Osteocyte (in vitro differentiated cells): ENCODE measurements at places on chromosomes 4 and X. TPM values are rescaled to one million over a fixed set of nuclear protein-coding genes. Genes with fewer than 3 reads are reported as not detected.

- no peak overlapping the region for H3K4me3 ChIP-seq
- no peaks in the 10 kb centered on the region for H3K27me3 ChIP-seq
- H3K36me3 ChIP-seq: no peaks in the 10 kb centered on the region
These were observed 17.0 kb downstream of the CA5B start for GRCh38 chrX:15755091-15755490.

- peaks cover 35% of the 10 kb centered on the region for H3K4me1 ChIP-seq
- peaks cover 27% of the 10 kb centered on the region for H3K36me3 ChIP-seq
- H3K27ac ChIP-seq: no peak overlapping the region
- no peak for DNase-seq
- H3K27me3 ChIP-seq: no peaks in the 10 kb centered on the region
These were observed 82.4 kb upstream of the TFDP3 start for GRCh38 chrX:133300591-133300990.

GRCh38 chrX:48754238-48754637 lies 7.3 kb upstream of the GLOD5 start:
- H3K36me3 ChIP-seq: no peaks in the 10 kb centered on the region
- H3K27me3 ChIP-seq: peaks cover 5% of the 10 kb centered on the region
- no peak overlapping the region for H3K27ac ChIP-seq
- no peak for DNase-seq
- no peak overlapping the region for H3K4me3 ChIP-seq

- H3K27ac ChIP-seq: no peak overlapping the region
- no peak for DNase-seq
- H3K4me3 ChIP-seq: no peak overlapping the region
- no peaks in the 10 kb centered on the region for H3K27me3 ChIP-seq
- peaks cover 6% of the 10 kb centered on the region for H3K4me1 ChIP-seq
These were observed 13.8 kb upstream of the MXD4 start for GRCh38 chr4:2275546-2276251.

- H3K27ac ChIP-seq: no peak overlapping the region
- H3K27me3 ChIP-seq: no peaks in the 10 kb centered on the region
- no peak for DNase-seq
These were observed 609.3 kb downstream of the IL1RAPL1 start for GRCh38 chrX:29196501-29196900.

DNA sequence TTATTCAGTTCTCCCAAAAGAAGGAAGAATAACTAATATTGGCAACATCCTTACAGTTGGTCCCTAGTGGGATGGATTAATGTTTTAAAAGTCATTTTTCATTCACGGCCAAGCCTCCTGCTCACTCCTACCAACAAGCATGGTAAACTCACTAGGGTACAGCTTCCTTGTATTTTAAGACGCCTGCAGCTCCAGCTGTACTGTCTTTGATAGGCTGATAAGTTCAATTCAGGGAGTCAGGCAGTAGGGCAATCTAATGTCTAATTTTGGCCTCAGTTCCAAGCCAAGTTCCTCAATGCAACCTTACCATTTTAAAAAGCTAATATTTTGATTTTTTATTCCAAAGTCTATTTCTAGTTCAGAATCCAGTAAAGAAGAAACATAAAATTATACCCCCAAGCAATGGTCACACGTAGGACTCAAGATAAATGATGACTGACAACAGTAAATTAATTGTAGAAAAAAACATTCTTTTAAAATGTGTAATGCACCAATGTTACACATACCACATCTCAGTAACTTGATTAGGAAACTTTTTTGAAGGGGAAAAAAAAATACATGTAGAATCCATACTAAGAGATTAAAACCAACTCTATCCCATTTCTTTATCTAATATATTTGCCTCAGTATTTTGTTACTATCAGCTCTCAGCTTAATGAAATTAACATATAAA lies 9.3 kb downstream of the LCORL start:
- no peak overlapping the region for H3K27ac ChIP-seq
- peaks cover 36% of the 10 kb centered on the region for H3K4me1 ChIP-seq
- no peaks in the 10 kb centered on the region for H3K36me3 ChIP-seq
- DNase-seq: no peak

DNA sequence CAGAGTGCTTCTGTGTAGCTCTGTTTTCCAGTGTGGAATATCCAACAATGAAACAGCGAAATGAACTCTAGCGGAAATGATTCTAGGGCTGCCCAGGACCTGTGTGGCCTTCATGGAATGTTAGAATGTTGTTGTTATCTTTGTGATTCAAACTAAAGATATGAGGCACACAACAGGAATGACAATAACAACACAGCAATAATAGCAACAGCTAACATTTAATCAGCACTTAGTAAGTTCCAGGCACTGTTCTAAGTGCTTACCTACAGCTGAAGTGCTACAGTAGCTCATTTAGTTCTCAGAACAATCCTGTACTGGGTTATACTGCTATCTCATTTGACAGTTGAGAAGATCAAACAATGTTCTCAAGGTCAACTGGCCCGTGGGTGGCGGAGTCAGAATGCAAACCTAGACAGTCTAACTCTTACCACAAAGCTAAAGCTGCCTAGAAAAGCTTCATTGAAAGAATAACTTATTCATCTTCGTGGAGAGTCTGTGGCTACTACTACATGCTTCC lies 63.7 kb downstream of the MAML3 start:
- no peaks in the 10 kb centered on the region for H3K36me3 ChIP-seq
- DNase-seq: no peak
- no peaks in the 10 kb centered on the region for H3K27me3 ChIP-seq
- H3K4me3 ChIP-seq: no peak overlapping the region
- H3K27ac ChIP-seq: no peak overlapping the region

- no peaks in the 10 kb centered on the region for H3K4me1 ChIP-seq
- DNase-seq: no peak
- H3K36me3 ChIP-seq: no peaks in the 10 kb centered on the region
These were observed 963.1 kb downstream of the RPA4 start for GRCh38 chrX:97846718-97847237.

- peaks cover 26% of the 10 kb centered on the region for H3K4me1 ChIP-seq
- H3K27ac ChIP-seq: no peak overlapping the region
- no peaks in the 10 kb centered on the region for H3K36me3 ChIP-seq
- no peak for DNase-seq
- H3K27me3 ChIP-seq: peaks cover 76% of the 10 kb centered on the region
These were observed 3.4 kb downstream of the GRID2 start for GRCh38 chr4:92307181-92307580.

DNA sequence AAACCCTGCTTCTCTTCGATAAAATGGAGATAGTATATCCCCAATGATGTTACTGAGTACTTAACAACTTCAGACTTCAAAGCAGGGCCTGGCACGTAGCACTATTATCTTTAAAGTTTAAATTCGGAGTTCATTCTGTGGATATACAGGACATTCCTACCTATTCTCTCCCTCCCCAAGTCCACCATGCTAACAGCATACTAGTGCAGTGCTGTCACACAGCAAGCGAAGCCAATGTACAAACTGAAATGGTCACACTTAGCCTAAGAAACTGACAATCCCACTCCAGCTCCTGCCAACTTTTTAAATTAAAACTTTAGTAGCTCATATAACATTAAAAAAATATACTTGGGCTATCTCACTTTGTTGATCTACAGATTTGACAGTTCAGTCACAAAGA lies 1.2 kb upstream of the DNAJB14 start:
- H3K36me3 ChIP-seq: peaks cover 15% of the 10 kb centered on the region
- no peaks in the 10 kb centered on the region for H3K27me3 ChIP-seq
- peaks cover 43% of the 10 kb centered on the region for H3K4me1 ChIP-seq

DNA sequence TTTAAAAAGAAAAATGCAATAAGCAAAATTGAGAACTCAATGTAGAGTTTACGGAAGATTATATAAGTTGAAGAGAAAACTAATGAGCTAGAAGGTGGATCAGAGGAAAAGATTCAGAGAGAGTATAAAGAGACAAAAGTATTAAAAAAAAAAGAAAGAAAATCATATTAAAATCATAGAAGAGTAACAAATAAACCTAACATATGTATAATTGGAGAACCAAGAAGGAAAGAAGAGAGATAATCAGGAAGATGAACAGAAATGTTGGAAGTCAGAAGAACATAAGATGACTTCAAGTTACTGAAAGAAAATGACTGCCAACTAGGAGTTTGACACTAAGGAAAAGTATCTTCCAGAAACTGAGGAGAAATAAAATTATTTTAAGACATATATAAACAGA lies 34.3 kb upstream of the ANTXR2 start:
- no peaks in the 10 kb centered on the region for H3K4me1 ChIP-seq
- peaks cover 34% of the 10 kb centered on the region for H3K27me3 ChIP-seq
- no peak overlapping the region for H3K4me3 ChIP-seq
- H3K27ac ChIP-seq: no peak overlapping the region
- DNase-seq: no peak
- peaks cover 7% of the 10 kb centered on the region for H3K36me3 ChIP-seq

GRCh38 chrX:23993012-23993633 lies 33.9 kb downstream of the KLHL15 start:
- no peaks in the 10 kb centered on the region for H3K27me3 ChIP-seq
- no peak for DNase-seq
- H3K4me1 ChIP-seq: peaks cover 2% of the 10 kb centered on the region
- H3K4me3 ChIP-seq: no peak overlapping the region
- no peak overlapping the region for H3K27ac ChIP-seq

GRCh38 chr4:113356453-113356852 lies 307.0 kb downstream of the ANK2 start:
- peaks cover 8% of the 10 kb centered on the region for H3K4me1 ChIP-seq
- no peak overlapping the region for H3K4me3 ChIP-seq
- DNase-seq: no peak
- H3K27ac ChIP-seq: no peak overlapping the region
- H3K36me3 ChIP-seq: peaks cover 3% of the 10 kb centered on the region
- no peaks in the 10 kb centered on the region for H3K27me3 ChIP-seq

- H3K27me3 ChIP-seq: no peaks in the 10 kb centered on the region
- peaks cover 8% of the 10 kb centered on the region for H3K4me1 ChIP-seq
- no peak for DNase-seq
- H3K4me3 ChIP-seq: no peak overlapping the region
These were observed 58.1 kb downstream of the SLC30A9 start for GRCh38 chr4:42048394-42048793.

DNA sequence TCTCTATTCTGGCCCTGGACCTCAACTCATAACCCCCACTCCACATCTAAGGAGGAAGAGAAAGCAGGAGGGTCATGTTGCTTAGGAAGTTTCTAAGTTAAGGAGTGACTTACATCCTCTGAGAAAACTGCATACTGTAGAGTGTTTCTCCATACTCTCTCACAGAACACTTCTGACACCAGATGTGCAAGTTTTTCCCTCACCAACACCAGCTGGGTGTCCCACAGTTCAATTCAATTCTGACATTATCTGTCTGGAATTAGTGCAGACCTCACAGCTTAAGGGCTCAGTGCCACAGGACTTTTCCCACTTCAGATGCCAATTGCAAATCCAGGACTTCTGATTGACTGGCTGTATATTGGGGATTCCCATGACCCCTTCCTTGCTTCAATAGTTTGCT lies 89.0 kb upstream of the SFRP2 start:
- H3K27ac ChIP-seq: no peak overlapping the region
- H3K27me3 ChIP-seq: peaks cover 11% of the 10 kb centered on the region
- H3K4me3 ChIP-seq: no peak overlapping the region
- H3K4me1 ChIP-seq: no peaks in the 10 kb centered on the region
- no peaks in the 10 kb centered on the region for H3K36me3 ChIP-seq

DNA sequence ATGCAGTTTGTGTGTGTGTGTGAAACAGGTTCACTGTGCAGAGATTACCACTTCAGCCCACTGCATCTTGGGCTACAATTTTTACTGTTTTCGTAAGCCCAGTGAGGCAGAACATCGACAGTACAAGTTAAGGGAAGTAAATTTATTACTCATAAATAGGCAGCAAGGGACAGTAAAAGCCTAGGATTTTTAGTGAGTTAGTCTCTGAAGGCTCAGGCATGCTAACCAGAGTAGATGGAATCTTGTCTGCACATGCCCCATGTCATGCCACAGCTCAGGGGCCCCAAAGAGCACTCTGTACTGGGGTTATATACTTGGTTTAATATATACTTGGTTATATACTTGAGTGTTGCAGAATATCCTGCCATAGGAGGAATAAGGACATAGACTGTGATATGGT lies 825.7 kb downstream of the TECRL start:
- H3K36me3 ChIP-seq: no peaks in the 10 kb centered on the region
- H3K4me3 ChIP-seq: no peak overlapping the region
- no peak for DNase-seq
- H3K27ac ChIP-seq: no peak overlapping the region
- H3K4me1 ChIP-seq: no peaks in the 10 kb centered on the region
- H3K27me3 ChIP-seq: no peaks in the 10 kb centered on the region

GRCh38 chr4:76305971-76306881 lies at the start of gene STBD1:
STBD1 (plus strand) TSS chr4:76306733; CDS start chr4:76306770, 37 bp downstream.
- H3K4me1 ChIP-seq: peaks cover 23% of the 10 kb centered on the region
- peak within 1 kb of the TSS; percentile 87 for H3K4me3 ChIP-seq
- peak within 1 kb of the TSS; percentile 89 for H3K27ac ChIP-seq
- DNase-seq: peak; percentile 89
- no peaks in the 10 kb centered on the region for H3K27me3 ChIP-seq

- H3K27ac ChIP-seq: no peak overlapping the region
- no peak for DNase-seq
- H3K4me1 ChIP-seq: no peaks in the 10 kb centered on the region
- H3K4me3 ChIP-seq: no peak overlapping the region
These were observed 253.6 kb downstream of the CBLL2 start for GRCh38 chrX:22526339-22526738.

GRCh38 chr4:83569987-83570386 lies 34.1 kb downstream of the GPAT3 start:
- H3K36me3 ChIP-seq: no peaks in the 10 kb centered on the region
- no peak for DNase-seq
- H3K4me3 ChIP-seq: no peak overlapping the region
- no peak overlapping the region for H3K27ac ChIP-seq

DNA sequence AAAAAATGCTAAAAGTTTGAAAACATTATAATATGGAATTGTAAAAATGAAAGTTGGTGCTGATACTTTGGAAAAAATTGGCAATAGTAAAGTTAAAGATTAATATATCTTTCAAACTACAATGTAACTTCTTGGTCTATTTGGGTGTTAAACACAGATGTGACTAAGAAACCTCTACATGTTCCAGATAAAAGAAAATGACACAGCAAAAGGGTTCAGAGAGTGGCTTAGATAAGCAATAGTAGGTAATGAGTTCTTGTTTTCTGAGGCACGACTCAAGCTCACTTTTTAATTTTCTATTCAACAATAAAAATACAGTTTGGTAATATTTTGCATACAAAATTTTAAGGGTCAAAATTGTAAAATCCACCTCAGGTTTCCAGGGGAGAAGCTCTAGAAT lies 292.7 kb downstream of the GALNTL6 start:
- H3K27ac ChIP-seq: no peak overlapping the region
- no peak overlapping the region for H3K4me3 ChIP-seq
- no peaks in the 10 kb centered on the region for H3K36me3 ChIP-seq

Gene AKAP4
- not detected in 2 replicates for total RNA-seq

Gene RBM46
- not detected in 2 replicates for total RNA-seq

Gene UNC5C
- 0.70 and 0.71 TPM in 2 replicates for total RNA-seq

Gene CXXC4
- not detected in 2 replicates for total RNA-seq

Gene SMR3B
- total RNA-seq: not detected in 2 replicates
